Stimulated activated CD4-positive, alpha-beta T cell treated with anti-CD3 and anti-CD28 coated beads, Interleukin-1b, Interleukin-23, amount 100 ng/mL, for 4 hours (primary cell): ENCODE measurements at places on chromosomes 7 and 10.

DNA sequence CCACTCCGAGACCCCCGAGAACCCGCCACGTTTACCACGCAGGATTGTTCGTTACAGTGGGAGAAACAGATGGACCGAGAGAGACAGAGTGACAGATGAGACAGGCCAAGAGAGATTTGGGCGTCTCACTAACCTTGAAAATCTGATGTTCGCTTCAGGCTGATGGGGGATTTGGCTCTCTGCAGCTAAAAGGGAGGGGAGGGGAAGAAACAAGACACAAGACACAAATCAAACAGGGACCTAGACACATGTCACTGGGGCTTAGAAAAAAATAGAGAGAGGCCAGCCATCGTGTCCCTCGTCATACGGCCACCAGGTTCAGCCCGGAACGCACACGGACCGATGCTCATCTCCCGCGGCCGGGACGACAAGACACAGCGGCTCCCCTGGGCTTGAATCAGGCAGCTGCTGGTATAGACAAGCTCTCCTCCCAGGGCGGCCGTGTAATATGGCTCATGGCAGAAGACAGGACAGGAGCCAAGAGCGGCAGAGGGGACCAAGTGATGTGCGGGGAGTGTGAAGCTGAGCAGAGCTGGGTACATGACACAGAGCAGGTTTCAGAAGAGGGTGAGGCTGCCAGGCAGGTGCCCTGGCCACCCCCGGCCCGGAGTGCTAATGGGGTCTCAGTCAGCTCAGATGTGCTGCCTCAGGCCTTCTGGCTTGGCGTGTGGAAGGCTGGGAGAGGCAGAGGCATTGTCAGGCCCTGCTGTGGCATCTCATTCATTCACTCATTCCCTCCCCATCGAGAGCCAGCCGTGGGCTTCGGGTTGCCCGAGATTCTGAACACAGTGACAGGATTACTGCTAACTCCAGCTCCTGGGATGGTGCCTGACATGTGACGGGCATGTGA is 88.5 kb upstream of the GNA12 start:
- no peak for DNase-seq

GRCh38 chr7:27958933-27959548 is 219.1 kb downstream of the TAX1BP1 start:
- no peak for DNase-seq

DNA sequence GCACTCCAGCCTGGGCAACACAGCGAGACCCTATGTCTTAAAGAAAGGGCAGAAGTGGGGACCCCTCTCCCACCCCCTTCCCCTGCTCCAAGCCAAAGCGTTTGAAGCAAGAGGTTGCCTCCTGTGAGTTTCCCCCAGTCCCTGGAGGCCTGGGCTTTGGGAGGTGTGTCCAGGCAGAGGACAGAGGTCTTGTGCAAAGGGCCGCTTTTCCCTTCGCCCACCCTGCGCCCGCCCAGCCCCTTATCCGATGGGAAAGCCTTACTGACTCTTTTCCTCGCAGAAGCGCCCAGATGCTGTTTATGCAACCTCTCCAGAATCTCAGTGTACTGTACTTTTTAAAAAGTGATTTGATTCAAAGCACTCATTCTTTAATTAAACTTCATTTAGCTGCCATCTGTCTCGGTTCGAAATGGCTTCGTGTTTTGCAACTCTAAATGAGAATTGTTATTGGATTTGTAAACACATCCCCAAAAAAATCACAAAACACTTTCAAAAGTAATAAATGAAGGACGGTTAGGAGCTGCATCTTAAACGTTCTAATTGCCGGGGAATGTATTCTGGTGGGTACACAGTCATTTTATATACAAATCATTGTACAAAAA is 50.5 kb upstream of the GTF2I start:
- no peak for DNase-seq

GRCh38 chr10:130018265-130018664 is 54.2 kb upstream of the EBF3 start:
- no peak for DNase-seq

DNA sequence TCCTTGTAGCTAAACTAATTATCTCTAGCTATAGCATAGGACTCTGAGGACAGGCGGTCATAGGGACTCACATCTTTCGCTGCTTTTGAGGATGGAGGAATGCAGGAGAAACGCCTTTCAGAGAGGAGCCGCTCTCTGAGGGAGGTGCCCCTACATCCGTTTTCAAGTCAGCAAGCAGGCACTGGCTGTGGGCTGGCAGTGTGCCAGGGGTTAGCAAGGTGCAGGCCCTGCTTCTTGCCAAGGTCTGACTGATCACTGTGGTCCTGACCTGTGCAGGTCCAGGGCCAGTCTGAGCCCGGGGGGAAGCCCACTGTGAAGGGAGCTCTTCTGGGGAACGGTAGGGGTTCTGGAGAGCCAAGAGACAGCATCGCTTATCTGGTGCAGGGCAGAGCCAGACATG is 89.4 kb downstream of the SH3PXD2A start:
- DNase-seq = peak; percentile 64

GRCh38 chr7:52689912-52690311 is 345.5 kb upstream of the POM121L12 start:
- DNase-seq = no peak

- DNase-seq = peak; percentile 2
Observed at GRCh38 chr10:98309366-98310355, 41.7 kb upstream of the LOXL4 start.
